Activated gamma-delta T cell treated with anti-CD3 and anti-CD28 coated beads, Interleukin-2, amount 50 U/mL, for 16 hours (primary cell): ENCODE measurements at places on chromosomes 1 and 21.

GRCh38 chr1:54487571-54488050 lies 60.4 kb upstream of the ACOT11 start:
- DNase-seq = no peak

DNA sequence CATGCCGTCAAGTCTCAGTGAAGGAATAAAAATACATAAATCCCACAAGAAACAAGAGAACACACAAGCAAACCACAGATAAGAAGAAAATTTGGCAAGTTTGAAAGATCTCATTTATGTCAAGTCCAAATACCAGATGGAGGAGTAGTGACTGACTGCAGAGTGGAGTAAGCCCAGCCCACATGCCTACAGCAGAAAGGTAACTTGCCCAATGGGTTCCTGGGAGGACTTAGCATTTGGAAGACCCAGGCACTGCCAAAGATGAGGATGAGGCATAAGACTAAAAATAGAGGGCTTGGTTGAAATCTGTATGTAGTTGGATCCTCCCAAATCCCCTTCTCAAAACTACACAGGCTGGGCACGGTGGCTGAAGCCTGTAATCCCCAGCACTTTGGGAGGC lies 70.8 kb downstream of the ZNF648 start:
- DNase-seq = no peak

- DNase-seq = no peak
These were observed 26.4 kb upstream of the EEIG2 start for GRCh38 chr1:108533351-108534083.

GRCh38 chr1:94038511-94038910 lies 82.4 kb downstream of the ABCA4 start:
- DNase-seq = no peak

DNA sequence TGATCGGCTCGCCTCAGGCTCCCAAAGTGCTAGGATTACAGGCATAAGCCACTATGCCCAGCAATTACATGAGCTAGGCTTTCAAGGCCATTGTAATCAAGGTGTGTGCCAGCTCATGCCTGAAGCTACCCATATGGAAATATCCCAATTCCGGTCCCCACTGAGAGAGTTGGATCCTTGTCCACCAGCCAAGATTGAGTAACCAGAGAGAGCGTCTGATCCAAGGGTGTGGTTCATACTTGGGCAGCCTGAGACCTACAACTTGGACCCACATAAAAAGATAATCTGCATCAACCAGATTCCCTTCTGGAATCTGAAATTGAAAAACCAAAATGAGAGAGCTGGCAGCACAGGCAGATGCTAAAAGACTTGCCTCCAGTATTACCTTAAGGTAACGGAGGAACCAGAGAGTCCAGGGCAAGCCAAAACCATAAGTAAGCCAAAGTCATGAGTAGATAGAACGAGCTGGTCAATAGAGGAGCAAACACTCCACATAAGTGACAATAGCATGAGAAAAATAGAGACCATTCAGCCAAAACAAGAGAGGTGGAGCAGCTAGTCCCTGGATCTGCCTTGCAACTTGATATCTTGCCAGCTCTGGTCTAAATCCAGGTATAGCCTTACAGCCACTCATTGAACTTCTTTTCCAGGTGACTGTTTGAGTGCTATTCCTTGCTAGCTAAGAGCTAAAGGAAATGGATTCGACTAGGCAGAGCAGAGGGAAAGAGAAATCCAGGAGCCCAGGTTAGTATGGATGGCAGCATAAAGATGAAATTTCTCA lies 63.8 kb upstream of the ATP1A1 start:
- no peak for DNase-seq

- no peak for DNase-seq
These were observed 8.5 kb upstream of the CD247 start for GRCh38 chr1:167526667-167527383.

DNA sequence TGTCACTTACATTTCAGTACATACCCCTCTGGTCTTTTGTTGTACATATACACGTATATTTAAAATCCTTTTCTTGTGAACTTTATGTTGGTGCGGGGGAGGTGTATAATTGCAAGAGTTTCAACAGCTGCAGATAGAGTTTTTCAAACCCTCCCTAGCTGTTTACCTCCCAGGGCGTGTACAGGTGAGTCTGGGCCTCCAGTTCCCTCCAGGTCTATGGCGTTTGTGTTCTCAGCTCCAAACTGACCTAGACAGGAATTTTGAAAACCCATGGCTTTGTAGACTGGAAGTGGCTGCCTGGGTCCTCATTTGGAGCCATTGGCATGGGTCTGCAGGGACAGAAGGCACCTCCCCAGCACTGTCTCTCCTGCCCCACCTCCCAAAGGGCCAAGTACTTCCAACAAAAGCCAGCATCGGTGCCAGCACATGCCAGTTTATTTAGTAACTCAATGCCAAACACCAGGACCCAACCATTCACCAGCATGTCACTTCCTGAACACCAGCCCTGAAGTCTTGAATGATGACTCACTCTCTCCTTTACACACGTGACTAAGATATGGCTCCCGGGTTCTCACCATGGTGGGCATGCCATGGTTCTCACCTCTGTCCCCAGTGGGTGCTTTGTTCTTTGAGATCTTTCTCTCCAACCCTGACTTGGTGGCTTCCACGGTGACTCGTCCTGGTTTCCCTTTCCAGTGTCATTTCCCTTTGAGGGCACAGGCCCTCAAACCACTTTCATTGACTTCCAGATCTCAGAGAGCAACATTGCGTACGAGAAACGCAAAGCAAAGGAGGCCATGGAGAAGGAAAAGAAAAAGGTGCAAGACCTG lies 57.3 kb upstream of the EFHD2 start:
- peak; percentile 33 for DNase-seq

DNA sequence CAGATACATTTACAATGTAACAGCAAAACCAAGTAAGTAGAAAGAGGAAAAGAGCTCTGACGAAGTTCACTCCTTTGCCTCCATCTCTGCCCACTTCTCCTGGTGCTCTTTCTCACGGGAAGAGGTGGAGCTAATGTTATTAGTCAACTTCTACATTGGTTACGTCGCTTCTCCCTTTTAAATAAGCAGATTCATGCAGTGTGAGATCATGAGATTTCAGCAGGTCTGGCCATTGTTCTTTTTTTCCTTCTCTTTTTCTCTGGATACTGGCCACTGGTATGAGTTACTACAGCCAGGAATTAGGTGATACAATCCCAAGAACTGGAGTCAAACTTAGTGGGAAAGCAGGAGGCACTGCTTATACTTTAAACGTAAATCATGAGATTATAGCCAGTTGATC lies 207.1 kb downstream of the AKT3 start:
- DNase-seq = no peak

DNA sequence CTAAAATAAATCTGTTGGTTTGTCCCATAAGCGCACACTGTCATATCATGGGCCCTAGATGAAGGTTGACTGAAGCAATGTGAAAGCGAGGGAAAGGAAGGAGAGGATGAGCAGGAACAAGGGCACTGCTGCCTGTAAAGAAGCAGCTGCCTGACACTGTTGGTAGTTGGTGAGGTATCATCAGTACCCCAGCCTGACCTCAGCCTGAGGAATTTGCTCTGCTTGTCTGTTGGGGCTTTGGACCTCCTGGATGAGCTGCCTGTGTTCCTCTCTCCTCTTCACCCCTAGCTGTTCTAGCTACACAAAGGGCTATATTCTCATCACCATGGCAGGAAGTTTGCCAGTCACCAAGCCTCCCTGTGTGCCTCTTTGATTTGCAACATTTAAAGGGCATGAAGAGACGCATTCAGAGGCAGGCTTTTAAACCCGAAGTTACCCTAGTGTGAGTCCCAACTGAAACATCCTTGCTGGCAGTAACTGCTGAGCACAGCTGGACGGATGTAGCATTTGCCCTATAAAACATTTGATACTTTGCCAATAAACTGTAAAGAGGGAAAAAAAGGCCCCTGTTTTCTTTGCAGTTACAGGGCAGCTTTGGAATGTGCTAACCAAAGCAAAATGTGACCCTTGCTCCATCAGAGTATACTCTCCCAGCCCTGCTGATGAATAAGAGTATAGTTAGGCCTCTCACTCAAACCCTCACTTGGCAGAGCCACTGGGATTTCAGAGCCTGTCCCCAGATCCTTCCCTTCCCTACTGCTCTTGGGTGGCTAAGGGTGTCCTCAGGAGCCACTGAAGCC lies 22.2 kb upstream of the SPATA6 start:
- DNase-seq = no peak
